ENCODE measurements at places on chromosomes 3 and 15.

GRCh38 chr3:194298331-194299227 lies 52.5 kb downstream of the CPN2 start:
- DNase-seq: peak; percentile 55

GRCh38 chr3:66037330-66037985 lies 1.3 kb downstream of the MAGI1 start:
- peak; percentile 58 for DNase-seq

DNA sequence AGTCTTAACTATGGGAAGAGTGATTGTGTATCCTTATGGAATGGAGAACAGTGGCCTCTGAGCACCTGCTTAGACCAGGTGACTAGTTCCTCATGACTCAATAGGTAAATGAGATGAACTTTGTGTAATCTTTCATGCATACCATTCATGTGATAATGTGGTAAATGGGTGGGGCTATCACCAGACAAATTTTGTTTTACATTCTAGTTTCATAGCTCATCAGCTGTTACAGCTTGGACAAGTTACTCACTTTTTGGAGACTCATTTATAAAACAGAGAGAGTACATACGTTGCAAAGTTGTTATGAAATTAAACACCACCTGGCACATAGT lies 103.7 kb upstream of the TGFBR2 start:
- no peak for DNase-seq

DNA sequence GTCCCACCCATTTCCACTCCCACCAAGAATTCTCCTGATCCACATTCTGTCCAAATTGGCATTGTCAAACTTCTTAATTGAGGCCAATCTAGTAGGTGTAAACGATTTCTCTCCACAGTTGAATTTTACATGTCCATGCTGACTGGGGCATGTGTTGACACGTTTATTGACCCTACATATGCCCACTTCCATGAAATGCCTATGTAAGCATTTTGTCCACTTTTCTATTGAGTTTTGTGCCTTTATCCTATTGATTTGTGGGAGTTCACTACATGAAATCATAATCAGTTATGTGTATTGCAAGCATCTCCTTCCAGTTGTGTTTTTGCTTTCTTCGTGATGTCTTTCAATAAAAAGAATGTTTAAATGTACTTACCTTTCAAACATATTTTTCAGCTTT lies 141.7 kb upstream of the NSMCE3 start:
- no peak for DNase-seq

DNA sequence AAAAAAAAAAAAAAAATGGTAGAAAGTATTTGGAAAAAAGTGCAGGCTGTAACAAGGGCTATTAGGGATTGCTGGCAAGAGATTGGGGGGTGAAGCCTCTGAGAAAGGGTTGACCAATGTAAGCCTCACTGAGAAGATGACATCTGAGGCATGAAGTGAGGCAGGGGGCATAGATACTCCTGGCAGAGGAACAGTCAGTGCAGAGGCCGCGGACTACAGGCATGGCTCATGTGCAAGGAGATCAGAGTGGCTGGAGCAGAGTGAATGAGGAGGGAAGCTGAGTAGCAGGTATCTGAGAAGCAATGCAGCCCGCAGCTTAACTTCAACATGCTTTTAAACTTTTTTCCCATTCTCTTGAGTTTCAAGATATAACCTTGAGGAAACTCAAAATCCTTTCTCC lies 5.4 kb downstream of the FBXL22 start:
- DNase-seq: no peak

GRCh38 chr3:136960838-136961836 lies 3.4 kb downstream of the IL20RB start:
- no peak for DNase-seq

GRCh38 chr15:55494931-55495330 lies 13.1 kb downstream of the DNAAF4 start:
- DNase-seq: no peak

GRCh38 chr3:30113906-30114305 lies 492.5 kb upstream of the TGFBR2 start:
- no peak for DNase-seq

- no peak for DNase-seq
These were observed 1.0 kb upstream of the ONECUT1 start for GRCh38 chr15:52790941-52791751.

GRCh38 chr15:78679089-78679511 lies 38.1 kb upstream of the CHRNB4 start:
- peak; percentile 38 for DNase-seq

DNA sequence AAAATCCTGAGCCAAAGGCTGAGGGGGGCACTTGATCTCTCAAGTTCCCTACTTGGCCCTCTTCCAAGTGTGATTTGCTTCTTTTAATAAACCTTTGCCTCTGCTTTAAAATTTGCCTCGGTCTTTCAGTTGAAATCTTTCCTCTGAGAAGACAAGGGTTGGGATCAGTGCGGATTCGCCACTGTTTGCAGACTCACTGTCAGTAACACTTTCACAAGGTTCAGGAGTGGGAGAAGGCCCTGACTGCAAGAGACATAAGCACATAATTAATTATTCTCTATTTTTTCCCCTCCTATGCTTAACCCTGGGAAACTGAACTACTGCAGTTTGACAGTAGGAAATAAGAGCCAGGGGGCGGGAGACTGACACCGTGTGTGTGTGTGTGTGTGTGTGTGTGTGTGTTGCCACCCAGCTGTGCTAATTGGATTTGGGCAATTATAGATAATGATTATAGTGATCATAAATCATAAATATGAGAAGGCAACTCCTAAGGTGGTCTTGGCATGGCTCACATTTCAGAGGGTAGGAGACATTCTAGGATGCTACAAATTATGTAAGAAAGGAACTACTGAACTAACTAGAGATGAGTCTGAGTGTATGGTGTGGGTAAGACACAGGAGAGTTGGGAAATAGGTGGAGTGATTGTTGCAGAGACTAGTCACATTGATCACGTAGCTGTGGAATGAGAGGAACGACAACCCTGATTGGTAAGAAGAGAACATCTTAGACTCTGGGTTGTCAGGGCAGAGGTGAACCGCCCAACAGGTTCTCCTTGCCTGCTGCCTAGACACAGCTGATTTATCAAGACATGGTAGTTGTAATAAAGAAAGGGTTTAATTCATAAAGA lies 5.5 kb upstream of the ZNF662 start:
- DNase-seq: no peak

- peak; percentile 60 for DNase-seq
These were observed 13.9 kb downstream of the ISLR2 start for GRCh38 chr15:74144153-74144775.

GRCh38 chr3:177307391-177307790 lies 110.1 kb upstream of the TBL1XR1 start:
- no peak for DNase-seq

GRCh38 chr3:125556314-125556713 lies 36.3 kb upstream of the SNX4 start:
- DNase-seq: no peak

GRCh38 chr3:66488492-66488891 lies 12.3 kb downstream of the LRIG1 start:
- no peak for DNase-seq

GRCh38 chr3:76369170-76369569 lies 583.8 kb upstream of the ZNF717 start:
- no peak for DNase-seq
